ENCODE measurements at places on chromosomes 2 and 18. TPM values are rescaled to one million over a fixed set of nuclear protein-coding genes. Genes with fewer than 3 reads are reported as not detected.

SIX3 gene
- polyA plus RNA-seq = not detected

ITGA6 gene
- polyA plus RNA-seq = 0.36 TPM

VWA3B gene
- polyA plus RNA-seq = not detected

SPAG16 gene
- polyA plus RNA-seq = not detected

COQ10B gene
- 38.3 TPM for polyA plus RNA-seq

NAPG gene
- 3.6 TPM for polyA plus RNA-seq

FBXO48 gene
- 0.31 TPM for polyA plus RNA-seq

PIEZO2 gene
- polyA plus RNA-seq = not detected

TBR1 gene
- polyA plus RNA-seq = not detected

ATP5MC3 gene
- polyA plus RNA-seq = 533 TPM

FSHR gene
- polyA plus RNA-seq = not detected

PDCD1 gene
- 0.08 TPM for polyA plus RNA-seq

METAP1D gene
- 0.81 TPM for polyA plus RNA-seq

LRRTM1 gene
- not detected for polyA plus RNA-seq

ZNF892 gene
- 0.15 TPM for polyA plus RNA-seq

CYTIP gene
- 61.9 TPM for polyA plus RNA-seq

CAPN13 gene
- not detected for polyA plus RNA-seq

CENPO gene
- polyA plus RNA-seq = 1.5 TPM

SLC5A7 gene
- polyA plus RNA-seq = not detected

ZRANB3 gene
- 3.5 TPM for polyA plus RNA-seq

ANKRD62 gene
- polyA plus RNA-seq = not detected

KCNK3 gene
- not detected for polyA plus RNA-seq

SLC8A1 gene
- 16.9 TPM for polyA plus RNA-seq

EVA1A gene
- not detected for polyA plus RNA-seq

BCL11A gene
- polyA plus RNA-seq = 8.7 TPM

GALNT5 gene
- not detected for polyA plus RNA-seq

LYPD6B gene
- polyA plus RNA-seq = not detected

ROCK1 gene
- 20.3 TPM for polyA plus RNA-seq

IL18RAP gene
- not detected for polyA plus RNA-seq

TCF23 gene
- not detected for polyA plus RNA-seq

SIX2 gene
- not detected for polyA plus RNA-seq

TMEM198 gene
- polyA plus RNA-seq = not detected

RAB27B gene
- 0.11 TPM for polyA plus RNA-seq

FLACC1 gene
- polyA plus RNA-seq = 0.45 TPM
